ENCODE measurements at places on chromosomes 6 and 20.

DNA sequence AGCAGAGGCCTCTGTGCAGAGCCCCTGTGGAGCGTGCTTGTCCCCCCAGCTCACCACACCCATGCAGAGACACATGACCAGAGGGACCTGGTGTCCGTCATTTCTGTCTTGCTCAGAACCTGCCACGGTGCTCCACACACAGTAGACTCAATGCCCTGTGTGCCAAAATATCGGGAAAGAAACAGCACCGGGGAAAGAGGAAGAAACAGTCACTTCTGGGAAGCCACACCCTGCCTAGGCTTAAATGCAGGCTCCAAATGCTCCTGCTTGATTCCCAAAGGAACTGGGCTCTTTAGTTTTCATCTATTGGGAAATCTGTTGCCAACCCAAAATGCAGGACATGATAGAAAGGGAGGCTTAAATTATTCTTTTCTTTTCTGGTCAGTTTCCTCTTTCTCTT, 503.9 kb downstream of the CD83 start:
- no peak for DNase-seq

DNA sequence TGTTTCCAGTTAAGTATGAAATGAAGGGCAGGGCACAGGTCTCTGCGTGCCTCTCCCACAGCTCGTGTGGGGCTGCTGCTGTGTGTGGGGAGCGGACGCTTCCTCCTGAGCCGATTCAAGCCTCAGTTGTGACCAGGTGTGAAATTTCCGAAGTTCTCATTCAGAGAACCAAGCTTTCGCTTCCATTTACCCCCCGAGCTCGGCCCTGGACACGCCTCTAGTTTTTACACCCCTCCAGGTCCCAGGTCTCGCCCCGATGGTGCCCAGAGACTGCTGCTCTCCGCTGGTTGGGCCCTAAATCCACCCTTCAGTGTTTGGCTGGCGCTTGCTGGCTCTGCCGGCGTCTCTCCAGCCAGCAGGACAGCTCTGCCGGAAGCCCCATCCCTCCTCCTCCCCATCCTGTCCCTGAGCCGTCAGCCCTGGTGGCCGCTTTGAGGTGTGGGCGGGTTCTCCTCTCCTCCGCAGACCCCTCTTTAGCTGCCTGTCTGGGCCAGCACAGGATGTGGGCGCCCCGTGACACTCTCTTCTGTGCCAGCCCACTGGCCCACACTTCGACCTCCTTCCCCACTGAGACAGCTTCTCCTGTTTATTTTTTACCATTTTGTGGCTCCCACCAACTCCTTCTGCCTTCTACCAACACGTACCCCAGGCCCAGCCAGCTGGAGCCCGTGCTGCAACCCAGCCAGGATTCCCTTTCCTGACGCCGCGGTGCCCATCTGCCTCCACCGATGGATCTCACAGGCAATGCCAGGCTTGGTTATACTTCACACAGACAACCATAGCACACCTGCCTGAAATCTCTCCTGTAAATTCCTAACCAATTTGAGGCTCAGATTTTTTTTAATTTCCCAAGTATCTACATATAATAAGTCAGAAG, 142.8 kb downstream of the DLL1 start:
- peak; percentile 67 for DNase-seq

DNA sequence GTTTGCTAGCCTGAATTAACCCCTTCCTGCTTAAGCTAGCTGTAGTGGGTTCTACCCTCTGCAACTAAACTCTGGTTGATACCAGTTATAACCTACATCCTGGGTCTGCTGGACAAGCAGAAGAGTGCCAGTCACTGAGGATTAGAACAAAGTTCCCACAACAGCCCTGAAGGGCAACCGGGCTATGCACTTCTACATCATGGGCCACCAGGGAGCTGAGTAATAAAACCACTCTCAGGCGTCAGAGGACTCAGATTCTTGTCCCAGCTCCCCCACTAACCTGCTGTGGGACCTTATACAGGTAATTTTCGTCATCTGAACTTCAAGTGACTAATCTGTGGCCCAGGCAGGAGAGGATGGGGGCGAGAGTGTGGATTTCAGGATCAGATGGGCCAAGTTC, 56.8 kb downstream of the EYA2 start:
- DNase-seq: no peak

DNA sequence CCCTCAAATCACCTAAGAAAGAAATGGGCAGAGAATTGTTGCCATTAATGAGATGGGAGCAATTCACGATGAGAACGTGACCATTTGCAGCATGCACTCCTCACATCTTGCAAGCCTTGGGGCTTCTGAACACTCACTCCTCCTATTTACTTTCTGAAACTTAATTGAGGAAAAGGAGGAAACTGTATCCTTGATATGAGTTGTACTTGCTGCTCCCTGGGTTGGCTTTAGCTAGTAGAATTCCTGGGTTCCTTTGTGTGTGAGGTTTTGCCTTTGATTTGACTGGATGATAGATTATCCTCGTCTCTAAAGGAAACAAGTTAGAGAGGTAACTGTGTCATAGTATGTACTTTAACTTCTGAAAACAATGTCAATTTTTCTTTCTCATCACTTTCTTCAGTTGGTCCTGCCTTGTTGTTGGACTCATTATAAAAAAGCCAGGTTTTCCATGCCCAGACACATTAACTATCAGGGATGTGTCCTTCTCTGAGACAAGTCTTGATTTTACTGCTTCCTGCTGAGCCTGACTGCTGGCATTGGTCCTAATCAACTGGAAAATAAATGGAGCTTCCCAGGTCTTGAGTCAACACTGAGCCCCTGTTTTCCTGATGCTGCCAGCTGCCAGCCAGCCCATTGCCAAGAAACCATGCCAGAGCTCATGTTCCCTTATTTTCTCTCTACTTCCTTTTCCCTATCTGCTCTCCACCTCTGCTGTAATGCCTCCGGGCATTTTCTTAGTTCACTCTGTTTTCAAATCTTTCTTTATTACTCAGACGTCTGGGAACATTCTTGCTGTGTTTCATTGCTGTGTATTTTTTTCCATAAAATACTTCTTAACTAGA, 6.0 kb upstream of the MRAP2 start:
- DNase-seq: no peak

- no peak for DNase-seq
Measured at GRCh38 chr20:38191654-38192053, 26.6 kb upstream of the TGM2 start.

GRCh38 chr20:56121850-56122249, 116.5 kb upstream of the CBLN4 start:
- no peak for DNase-seq

GRCh38 chr20:61668065-61668650, 397.5 kb downstream of the TAF4 start:
- no peak for DNase-seq

GRCh38 chr20:37529214-37529967, 1.7 kb upstream of the BLCAP start:
- DNase-seq: no peak

- no peak for DNase-seq
Measured at GRCh38 chr6:153340568-153340967, 209.5 kb upstream of the RGS17 start.

GRCh38 chr6:55866128-55866527, 9.3 kb downstream of the BMP5 start:
- DNase-seq: no peak

GRCh38 chr6:39804466-39805065, 12.4 kb downstream of the DAAM2 start:
- DNase-seq: no peak
